ENCODE measurements at places on chromosomes 6 and 20.

- no peak for DNase-seq
Observed at GRCh38 chr6:34661357-34661756, 35.2 kb downstream of the ILRUN start.

DNA sequence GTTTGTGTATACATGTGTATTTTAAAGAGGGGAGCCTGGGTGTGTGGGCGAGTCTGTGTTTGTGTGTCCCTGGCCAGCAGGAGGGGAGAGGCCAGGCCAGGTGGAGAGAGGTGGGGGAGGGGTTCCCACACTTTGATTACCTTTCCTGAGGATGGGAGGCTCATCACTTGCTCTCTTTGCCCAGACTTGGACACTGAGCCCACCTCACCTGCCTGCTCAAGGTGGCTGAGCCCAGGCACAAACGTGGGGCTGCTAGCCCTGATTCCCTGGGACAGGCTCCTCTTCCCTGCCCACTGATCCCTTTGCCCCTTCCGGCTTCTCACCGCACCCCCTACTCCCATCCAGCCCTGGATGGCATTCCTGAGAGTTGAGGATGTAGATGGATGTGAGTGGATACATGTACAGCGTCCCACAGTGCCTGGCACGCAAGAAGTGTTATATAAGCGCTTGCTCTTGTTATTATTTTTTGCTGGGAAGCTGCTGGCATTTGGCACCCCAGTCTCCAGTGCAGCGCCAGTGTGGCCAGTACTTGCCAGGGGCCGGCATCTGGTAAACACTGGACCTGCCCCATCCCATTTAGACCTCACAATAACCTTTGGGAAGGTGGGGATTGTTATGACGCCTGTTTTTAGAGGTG, 2.7 kb downstream of the CEBPB start:
- DNase-seq: no peak

- DNase-seq: no peak
Observed at GRCh38 chr20:23188377-23189169, 102.4 kb upstream of the CD93 start.

DNA sequence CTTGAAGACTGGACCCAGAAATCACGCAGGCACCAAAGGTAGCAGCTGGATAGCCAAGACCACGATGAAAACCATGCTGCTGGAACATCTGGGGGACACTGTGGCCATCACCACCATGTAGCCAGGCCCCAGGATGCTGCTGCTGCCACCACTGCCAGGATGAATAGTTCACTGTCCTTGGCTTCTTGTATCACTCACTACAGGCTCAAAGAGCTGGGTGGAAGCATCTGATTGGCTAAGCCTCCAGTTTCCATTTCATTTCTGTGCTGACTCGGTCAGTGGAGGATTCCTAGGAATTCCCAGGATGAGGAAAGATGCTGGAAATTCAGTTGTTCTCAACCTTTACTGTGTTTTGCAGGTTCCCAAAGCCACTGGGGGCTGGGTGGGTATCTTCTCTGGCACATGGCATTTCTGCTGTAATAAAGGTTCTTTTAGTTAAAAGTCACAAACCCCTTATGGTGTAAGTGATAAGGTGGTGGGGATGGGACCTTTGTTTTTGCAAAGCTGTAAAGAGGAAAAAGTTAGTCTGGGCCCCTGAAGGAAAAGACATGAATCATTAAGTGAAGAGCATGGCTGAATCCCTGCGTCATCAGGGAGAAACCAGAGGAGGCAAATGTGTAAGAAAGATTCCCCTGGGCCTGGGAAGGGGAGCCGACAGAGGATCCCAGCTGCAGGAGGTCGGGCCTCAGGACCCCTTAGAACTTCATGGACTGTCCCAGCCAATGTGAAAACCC, 75.6 kb upstream of the RNF24 start:
- no peak for DNase-seq

GRCh38 chr6:158313989-158314388, 1.7 kb downstream of the TULP4 start:
- DNase-seq: no peak

GRCh38 chr20:43901296-43901695, 13.4 kb upstream of the TOX2 start:
- no peak for DNase-seq

Data from stimulated activated CD8-positive, alpha-beta memory T cell treated with anti-CD3 and anti-CD28 coated beads, Interleukin-4, amount 100 ng/mL, for 4 hours (primary cell).